ENCODE measurements at places on chromosomes 1 and 21.
A peak's percentile ranks its signal among the peaks of the same experiment; 100 is the strongest.

DNA sequence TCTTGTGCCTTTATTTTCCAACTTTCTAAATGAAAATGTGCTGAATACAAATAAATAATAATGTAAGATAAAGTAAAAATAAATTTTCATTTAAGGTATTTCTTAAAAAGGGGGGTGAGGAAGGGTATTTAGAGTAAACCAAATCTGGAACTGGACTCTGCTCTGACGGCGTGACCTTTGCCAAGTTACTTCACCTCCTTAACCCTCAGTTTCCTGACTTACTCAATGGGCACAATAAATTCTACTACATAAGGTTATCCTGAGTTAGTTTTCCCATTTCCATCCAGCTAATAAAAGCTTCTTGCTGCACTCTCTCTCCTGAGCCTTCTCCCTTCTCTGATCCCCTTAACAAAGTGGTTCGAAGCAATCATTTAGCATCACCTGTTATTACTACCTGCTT lies 93.9 kb downstream of the NID1 start:
- no peak for DNase-seq

DNA sequence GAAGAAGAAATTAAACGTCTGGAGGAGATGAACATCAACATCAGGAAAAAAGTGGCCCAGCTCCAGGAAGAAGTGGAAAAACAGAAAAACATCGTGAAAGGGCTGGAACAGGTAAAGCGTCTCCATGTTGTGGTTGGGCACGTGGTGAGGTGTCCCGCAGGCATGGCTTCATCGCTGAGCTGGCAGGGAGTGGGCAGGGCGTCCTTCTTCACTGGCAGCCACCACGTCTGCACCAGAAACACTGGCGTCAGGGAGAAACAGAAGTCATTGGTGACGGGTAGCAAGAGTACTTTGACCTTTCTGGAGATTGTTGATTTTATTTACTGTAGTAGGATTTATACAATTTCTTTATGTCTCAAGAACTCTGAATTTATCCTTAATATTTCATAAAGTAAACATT lies 59.0 kb upstream of the DIP2A start:
- no peak for DNase-seq

DNA sequence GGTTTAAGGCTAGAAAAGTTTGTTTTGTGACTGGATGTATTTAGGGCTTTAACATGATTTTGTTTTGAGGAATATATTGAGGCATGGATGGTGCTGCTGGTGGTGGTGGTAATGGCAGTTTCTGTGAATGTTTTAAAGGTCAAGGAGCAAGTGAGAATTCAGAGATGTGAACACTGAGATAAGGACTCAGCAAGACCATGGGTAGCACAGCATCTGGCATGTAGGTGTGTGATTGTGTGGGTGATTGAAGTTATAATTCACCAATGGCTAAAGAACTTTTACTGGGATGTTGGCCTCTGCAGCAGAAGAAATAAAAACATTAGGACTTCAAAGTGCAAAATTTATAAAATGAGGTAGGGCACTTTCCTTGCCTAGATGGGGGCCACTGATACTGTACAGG lies 65.9 kb downstream of the MACF1 start:
- no peak for DNase-seq

GRCh38 chr1:177928194-177928593 lies 41.7 kb downstream of the SEC16B start:
- DNase-seq: no peak

- no peak for DNase-seq
Observed at GRCh38 chr1:15541231-15541792, 14.7 kb downstream of the DNAJC16 start.

- no peak for DNase-seq
Observed at GRCh38 chr1:60825593-60825992, 256.8 kb upstream of the NFIA start.

GRCh38 chr1:167121375-167122120 lies 27.7 kb downstream of the STYXL2 start:
- peak; percentile 84 for DNase-seq

- DNase-seq: no peak
Observed at GRCh38 chr21:44967082-44968047, 27.5 kb downstream of the SLX9 start.

GRCh38 chr1:236686815-236687160 lies 489 bp downstream of the ACTN2 start:
- peak; percentile 81 for DNase-seq

GRCh38 chr1:24890887-24891286 lies 39.2 kb downstream of the RUNX3 start:
- no peak for DNase-seq

DNA sequence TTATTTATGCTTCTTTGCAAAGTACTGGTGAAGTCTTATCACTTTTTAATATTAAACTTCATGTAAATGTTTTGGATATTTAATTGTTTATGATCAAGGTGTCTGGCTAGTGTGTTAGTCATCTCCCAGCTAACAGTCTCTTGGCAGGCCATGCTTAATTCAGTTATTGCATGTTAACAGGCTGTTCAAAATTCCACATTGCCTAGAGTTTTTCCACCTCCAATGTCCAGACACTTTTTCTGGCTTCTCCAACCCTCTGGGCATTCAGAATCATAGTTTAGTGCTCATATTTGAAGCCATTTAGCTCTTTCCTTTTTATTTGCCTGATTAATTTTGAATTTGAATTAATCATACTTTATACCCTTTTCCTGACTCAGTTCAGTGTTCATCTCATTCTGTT lies 69.2 kb downstream of the OLFML2B start:
- no peak for DNase-seq

GRCh38 chr1:70220517-70221237 lies 503 bp upstream of the SRSF11 start:
- DNase-seq: no peak

- DNase-seq: no peak
Observed at GRCh38 chr1:55726994-55727393, 511.8 kb upstream of the USP24 start.

DNA sequence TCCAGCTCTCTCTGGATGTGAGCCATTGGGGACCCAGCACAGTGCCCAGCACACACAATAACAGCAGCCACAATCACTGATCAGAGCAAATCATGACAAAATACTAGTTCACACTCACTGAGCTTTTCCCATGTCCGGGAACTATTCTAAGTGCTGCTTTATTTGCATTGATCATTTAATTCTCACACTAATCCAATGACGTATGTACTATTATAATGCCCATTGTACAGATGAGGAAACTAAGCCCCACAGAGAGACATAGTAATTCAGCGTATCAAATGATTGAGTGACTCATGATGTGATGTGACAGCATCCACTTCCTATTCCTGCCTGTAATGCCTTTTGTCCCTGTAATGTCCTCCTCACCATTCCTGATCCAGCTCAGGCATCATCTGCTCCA lies 1.9 kb upstream of the S100A8 start:
- no peak for DNase-seq

DNA sequence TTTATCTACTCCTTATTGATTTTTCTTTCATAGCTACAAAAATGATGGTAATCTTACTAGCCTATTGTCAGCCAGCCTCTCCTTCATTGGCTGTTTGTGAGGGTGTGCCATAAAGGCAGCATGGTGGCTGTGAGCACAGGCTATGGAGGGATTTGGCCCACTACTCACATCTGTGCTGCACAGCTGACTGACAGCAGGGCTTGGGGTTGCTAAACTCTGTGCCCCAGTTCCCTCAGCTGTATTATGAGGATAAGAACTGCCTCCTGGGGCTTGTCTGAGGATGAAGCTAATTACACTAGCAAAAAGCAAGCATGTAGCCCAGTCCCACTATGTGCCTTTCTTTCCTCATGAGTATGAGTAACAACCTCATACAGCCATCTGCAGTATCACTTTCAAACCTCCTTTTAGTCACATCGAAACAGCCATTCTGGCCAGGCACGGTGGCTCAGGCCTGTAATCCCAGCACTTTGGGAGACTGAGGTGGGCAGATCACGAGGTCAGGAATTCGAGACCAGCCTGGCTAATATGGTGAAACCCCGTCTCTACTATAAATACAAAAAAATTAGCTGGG lies 66.2 kb downstream of the COQ8A start:
- DNase-seq: no peak

DNA sequence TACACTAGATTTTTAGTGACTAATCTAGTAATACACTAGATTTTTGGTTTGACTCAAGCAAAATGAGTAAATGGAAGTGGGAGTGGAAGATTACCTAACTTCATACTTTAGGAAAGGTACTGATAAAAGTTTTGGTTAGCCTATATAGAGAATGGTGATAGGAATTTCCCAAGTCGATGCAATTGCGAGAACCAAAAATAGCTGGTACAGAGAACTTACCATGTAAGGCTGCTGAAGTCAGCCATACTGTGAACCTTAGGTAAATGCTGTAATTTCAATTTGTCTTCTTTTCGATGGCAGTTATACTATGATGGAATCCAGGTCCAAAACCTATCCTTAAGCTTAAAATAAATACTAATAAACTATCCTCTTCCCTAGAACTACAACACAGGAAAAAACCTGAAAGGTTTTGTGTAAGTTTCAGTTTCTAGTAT lies 4.6 kb downstream of the PNRC2 start:
- DNase-seq: no peak

DNA sequence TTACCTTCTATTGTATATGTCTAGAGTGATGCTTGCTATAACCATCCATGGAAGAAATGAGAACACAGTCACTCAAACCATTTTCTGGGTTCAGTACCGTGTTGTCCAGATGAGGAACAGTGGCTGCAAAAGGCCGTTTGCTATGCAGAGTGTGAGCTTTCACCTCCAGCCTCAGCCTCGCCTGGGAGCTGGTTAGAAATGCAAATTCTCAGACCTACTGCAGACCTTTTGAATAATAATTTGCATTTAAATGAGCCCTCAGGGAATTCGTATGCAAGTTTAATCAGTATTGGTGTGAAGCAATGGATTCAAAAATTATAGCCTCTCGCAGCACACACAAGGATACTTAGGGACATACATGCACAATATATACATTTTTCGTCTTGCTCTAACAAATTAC lies 24.1 kb downstream of the KCNJ15 start:
- DNase-seq: no peak

GRCh38 chr1:147243228-147243685 lies 773 bp downstream of the CHD1L start:
- DNase-seq: peak; percentile 92

- DNase-seq: no peak
Observed at GRCh38 chr1:236744533-236744932, 50.6 kb upstream of the MTR start.

GRCh38 chr1:186187601-186188000 lies 187.5 kb downstream of the TPR start:
- no peak for DNase-seq

GRCh38 chr1:115828101-115829022 lies 12.6 kb downstream of the NHLH2 start:
- no peak for DNase-seq

DNA sequence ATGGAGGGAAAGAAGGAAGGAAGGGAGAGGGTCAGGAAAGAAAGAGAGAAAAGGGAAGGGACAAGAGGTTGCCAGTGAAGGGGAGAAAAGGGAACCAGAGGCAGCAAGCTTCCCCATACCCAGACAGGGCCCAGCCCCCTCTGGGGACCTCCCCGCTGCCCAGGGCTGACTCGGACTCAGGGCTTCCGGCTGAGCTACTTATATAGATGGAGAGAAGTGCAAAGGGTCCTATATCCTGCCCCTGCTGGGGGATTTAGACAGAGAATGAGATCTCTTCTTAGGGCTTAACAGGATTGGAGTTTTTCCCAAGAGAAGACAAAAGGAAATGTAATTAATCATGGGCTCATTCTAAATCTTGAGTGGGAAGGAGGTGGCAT lies at the start of gene ETV3L:
ETV3L (minus strand) TSS at position 176 of the 377 bp plus-strand sequence. CDS start 285 bp downstream, outside the sequence.
- no peak for DNase-seq

DNA sequence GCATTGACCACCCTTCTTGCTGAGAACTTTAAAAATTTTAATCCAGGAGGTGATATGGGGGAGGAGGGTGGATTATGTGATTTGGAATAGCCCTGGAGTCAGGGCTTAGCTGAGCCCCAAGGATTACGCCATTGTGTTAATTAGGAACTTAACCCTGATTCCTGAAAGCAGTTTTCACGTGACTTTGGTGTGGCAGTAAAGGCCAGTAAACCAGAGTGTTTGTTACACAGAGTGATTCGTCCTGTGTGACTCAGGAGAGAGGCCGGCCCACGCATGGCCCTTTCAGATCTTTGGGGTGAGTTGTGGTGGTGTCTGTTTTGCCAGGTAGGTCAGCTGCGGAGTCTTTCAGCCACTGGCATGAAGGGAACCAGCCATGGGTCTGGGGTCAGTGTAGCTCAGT lies 107.6 kb downstream of the NOS1AP start:
- DNase-seq: no peak

GRCh38 chr1:7500381-7501083 lies 270.6 kb upstream of the VAMP3 start:
- DNase-seq: no peak

- no peak for DNase-seq
Observed at GRCh38 chr1:161044908-161045735, 655 bp downstream of the USF1 start.

GRCh38 chr1:67213948-67214347 lies 47.7 kb downstream of the IL23R start:
- peak; percentile 45 for DNase-seq

DNA sequence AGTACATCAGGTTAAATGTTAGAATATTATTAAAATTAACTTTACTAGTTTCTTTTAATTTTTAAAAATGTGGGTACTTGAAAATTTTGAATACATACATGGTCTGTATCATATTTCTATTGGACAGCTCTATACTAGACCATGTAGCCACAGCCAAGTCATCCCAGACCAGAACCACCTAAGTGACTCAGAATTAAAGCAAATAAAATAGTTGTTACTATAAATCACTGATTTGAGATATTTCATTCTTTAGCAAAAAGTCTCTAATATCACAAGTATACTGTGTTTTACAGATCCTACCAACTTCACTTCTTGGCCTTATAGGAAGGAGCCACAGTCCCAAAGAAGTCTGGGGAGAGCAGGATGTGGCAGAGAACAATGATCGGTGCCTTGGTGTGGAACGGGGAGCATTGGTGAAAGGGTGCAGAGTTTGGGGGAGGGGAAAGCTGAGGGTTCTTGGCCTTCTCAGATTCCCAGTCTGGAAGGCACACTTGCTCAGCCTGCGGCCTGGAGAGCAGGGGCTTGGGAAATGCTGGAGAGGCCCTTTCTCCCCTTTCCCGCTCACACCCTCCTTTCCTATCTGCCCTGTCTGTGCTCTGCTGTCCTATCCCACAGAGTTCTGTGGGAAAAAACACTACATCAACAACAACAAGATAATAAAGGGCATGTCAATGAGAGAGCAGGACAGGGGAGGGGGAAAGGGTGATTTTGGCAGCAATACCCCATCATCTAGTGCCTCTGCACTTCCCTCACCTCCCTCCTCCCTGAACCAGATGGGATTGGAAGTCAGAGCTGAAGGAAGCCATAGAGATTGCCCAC lies 122.1 kb downstream of the NGF start:
- DNase-seq: peak; percentile 53

Measured in esophagus muscularis mucosa (tissue), 4 donors.